ENCODE measurements at places on chromosomes 3 and 15.

DNA sequence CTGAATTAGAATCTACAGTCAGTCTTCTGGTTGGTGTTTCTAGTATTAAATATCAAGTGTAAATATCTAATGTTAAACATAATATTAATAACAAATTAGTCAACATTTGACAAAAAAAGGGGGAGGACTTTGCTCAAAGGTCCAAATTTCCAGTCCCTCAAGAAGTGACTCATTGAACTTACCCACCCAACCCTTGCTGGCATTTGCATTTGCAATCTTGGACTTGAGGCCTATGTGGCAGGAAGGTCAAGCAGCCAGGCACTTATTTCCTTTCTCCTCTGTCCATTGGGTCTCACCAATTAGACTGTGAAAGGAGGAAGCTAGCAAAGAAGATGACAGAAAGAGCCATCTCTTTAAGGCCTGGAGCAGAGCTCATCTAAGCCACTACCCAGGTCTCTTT is 174.0 kb downstream of the THRB start:
- DNase-seq = no peak

- no peak for DNase-seq
Measured at GRCh38 chr3:5036858-5037257, 57.6 kb downstream of the BHLHE40 start.

GRCh38 chr3:175434561-175434960 is 575.4 kb downstream of the NAALADL2 start:
- DNase-seq = no peak

GRCh38 chr15:66023311-66023972 is 154.2 kb downstream of the RAB11A start:
- no peak for DNase-seq

DNA sequence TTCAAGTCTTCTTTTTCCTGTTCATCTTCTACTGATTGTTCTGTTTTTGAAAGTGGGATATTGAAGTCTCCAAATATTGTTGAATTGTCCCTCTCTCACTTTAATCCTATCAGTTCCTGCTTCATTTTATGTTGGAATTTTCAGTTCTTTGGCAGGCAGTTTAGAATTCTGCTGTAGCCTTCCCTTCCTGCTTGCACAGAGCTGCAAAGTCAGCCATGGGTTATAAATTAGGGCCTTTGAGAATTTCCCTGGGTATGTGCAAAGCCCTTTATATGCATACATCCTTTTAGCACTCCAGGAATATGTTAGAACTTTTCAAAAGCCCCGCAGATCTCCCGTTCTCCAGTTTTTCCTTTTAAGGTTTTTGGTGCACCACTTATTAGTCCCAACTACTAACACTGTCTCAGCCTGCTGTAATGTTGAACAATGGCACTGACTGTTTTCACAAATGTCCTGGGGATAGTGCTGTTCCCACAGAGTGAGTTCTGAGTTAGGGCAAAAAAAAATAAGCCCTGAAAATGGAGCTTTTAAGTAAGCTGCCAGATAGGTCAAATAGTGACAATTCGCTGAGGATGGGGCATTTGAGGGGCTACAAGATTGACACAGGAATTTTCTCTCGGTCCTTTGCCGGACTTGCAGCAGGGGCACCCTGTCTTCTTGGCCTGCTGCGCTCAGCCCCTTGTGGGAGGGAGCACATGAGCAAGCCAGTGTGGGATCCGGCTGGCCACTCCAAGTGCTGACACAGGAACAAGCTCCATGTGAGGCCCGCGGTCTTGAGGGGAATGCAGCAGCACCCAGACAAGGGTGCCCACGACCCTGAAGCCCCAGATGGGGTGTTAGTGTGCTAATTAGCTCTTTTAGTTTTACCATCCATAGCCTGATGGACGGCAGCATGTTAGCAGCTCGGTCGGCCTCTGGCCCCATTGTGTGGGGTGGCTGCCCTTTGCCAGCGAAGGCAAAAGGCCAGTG is 96.0 kb downstream of the VPS8 start:
- DNase-seq = no peak

DNA sequence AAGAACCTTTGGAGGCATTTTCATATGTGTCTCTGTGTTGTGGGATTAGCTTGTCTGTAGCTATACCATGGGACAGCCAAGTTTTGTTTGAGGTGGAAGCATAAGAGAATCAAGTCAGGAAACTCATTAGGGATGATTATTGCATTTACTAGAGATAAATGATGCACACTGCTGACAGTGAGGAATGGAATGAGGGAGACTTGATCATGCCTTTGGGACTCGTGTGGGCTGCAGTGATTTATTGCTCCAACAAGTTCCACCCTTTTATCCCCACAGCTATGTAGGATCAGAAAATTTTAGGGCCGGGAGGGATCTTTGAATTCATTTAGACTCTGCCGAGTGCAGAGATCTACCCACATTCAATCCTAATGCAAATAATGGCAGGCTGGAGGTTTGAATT is 16.3 kb downstream of the ZNF385D start:
- no peak for DNase-seq

- DNase-seq = no peak
Measured at GRCh38 chr3:11445883-11446282, 173.7 kb downstream of the ATG7 start.

DNA sequence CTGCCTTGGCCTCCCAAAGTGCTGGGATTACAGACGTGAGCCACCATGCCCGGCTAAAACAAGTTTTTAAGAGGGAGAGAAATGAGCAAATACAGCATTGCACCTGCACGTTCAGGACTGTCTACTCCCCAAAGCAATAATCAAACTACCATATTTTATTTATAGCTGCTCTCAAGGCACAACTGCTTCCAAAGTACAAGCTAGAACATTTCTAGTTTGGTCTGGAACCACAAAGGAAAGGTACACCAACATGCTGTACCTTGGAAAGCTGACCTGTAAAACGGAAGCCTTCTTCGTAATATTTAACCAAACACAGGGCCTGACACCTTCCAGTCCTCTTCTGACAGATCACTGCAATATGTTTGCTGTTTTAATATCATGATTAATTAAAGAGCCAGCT is 14.5 kb upstream of the VGLL4 start:
- no peak for DNase-seq

GRCh38 chr3:45890405-45890804 is 4.1 kb downstream of the CCR9 start:
- no peak for DNase-seq

- DNase-seq = no peak
Measured at GRCh38 chr15:38528294-38528693, 36.3 kb downstream of the RASGRP1 start.

- DNase-seq = no peak
Measured at GRCh38 chr3:185793381-185793780, 31.5 kb downstream of the IGF2BP2 start.

- DNase-seq = no peak
Measured at GRCh38 chr3:133859381-133860234, 36.1 kb downstream of the RAB6B start.

DNA sequence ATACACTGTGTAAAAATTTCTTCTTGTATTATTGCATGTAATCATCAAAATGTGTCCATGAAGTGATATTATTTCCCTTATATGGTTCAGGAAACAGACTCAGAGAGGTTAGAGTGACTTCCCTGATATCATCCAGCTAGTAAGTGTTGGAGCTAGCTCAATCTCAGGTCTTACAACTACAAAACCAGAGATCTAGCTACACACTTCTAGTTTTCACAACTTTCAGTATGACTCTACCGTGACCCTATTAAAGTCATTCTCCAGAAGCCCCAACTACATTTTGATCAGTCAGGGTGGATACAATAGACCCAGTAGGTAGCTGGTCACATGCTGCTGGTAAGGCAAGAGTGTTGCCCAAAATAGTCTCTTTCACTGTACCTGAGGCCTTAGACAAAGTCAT is 165.3 kb downstream of the GOLIM4 start:
- DNase-seq = no peak

GRCh38 chr3:127072971-127073783 is 90.3 kb downstream of the PLXNA1 start:
- no peak for DNase-seq

DNA sequence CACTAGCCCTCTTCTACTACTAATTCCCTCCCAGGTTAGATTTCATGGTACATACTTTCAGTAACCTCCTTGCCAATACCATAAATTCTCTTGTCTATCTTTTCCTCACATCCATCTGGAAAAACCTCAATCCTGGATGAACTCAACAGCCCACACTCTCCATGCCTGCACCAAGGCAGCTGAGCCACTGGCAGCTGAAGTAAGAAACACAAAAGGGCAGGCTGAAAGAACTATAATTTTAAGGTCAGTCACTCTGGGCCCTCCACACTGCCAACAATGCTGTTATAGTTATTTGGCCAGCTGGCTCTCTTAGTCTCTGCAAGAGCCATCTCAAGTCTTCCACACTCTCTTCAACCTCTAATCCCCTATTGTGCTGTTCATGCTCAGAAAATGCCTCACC is 15.1 kb upstream of the TIPARP start:
- DNase-seq = no peak

Data from GM20000 (cell line).